ENCODE measurements at places on chromosomes 12 and 14.

- peak; percentile 76 for DNase-seq
Observed at GRCh38 chr12:13379531-13380188, 183.1 kb downstream of the EMP1 start.

DNA sequence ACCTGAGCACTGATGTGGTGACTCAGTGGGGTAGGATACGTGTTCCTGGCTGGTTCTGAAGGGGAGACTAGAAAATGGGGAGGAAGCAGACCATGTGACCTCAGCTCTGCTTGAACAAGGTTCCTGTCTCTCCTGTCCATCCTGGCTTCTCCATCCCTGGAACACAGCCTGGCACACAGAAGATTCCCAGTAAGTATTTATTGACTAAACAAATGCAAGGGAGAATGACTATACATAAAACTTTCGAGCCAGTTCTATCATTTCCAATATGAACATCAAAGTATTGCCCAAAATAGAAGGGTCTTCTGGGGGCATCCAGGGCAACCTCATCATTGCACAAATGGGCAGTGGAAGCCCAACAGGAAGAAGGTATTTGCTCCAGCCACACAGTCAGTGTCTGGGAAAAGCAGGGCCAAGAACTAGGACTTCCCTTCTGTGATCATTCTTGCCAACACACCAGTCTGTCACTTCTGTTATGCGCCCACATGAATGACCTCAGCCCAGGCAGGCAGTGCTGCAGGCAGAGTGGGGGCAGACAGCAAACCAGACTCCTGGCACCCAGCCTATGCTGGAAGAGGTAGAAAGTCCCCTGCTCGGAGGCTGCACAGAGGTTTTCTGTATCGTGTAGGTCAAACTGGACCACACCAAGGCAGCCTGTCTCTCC lies 5.6 kb upstream of the SERPINA9 start:
- no peak for DNase-seq

DNA sequence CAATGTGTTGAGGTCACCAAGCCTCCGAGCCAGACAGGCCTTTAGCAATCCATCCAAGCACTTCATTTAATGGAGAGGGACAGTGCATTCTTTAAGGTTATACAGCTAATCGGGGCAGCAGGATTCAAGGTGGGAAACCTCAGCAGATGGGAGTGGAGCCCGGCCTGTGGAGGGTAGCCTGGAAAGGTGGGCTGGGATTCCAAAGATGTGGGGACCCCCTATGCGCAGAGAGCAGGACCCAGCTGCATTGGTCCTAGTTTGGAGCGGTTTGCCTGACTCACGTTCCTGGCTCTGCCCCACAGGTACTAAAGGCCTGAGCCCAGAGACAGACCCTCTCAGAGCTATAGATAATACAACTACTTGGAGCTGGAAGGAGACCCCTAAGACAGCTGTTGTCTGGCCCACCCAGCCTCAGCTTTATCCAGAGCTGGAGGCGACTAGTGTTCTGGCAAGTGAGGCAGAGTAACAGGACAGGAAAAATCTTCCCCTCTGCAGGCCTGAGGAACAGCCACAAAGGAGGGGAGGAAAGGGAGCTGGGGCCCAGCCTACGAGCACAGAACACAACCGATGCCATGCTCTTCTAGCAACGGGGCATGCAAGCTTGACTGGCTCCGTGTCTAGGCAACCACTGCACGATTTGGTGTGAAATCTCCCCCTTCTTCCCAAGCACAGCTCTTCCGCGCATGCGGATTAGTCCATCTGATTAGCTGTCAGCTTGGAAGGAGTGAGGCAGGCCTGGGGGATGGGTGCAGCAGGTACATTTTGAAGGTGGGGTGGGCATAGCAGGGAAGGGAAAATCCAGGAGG lies 1.1 kb upstream of the MYH7 start:
- DNase-seq, result peak; percentile 98

GRCh38 chr14:21557084-21557901 lies 22.6 kb downstream of the OR10G3 start:
- DNase-seq, result peak; percentile 93

DNA sequence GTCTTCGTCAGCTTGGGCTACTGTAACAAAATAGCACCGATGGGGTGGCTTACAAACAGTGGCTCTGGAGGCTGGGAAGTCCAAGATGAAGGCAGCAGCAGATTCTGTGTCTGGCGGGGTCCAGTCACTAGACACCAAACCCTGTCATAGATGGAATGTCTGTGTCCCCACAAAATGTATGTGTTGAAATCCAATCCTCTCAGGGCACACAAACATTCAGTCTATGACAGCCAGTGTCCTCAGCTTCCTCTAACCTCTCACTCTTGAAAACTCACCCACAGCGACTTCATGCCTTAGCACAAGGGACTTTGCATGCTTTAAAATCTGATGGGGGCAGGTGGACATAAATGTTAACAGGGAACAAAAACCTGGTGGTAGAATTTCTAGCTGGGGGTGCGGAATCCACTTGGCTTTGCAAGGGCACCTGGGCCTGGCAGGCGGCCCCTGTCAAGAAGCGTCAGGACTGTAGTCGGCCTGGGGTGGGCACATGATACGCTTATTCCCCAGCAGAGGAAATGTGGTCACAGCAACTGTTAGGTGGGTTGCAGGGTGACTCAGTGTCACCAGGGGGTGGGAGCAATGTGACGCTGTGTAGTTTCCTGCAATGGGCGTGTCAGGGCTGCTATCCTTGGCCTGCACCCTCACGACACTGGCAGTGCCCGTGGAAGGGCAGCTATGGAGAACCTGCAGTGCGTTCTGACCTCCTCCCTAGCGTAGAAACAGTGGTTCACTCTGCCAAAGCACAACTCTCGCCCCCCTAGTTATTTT lies 17.7 kb downstream of the RIN3 start:
- no peak for DNase-seq

DNA sequence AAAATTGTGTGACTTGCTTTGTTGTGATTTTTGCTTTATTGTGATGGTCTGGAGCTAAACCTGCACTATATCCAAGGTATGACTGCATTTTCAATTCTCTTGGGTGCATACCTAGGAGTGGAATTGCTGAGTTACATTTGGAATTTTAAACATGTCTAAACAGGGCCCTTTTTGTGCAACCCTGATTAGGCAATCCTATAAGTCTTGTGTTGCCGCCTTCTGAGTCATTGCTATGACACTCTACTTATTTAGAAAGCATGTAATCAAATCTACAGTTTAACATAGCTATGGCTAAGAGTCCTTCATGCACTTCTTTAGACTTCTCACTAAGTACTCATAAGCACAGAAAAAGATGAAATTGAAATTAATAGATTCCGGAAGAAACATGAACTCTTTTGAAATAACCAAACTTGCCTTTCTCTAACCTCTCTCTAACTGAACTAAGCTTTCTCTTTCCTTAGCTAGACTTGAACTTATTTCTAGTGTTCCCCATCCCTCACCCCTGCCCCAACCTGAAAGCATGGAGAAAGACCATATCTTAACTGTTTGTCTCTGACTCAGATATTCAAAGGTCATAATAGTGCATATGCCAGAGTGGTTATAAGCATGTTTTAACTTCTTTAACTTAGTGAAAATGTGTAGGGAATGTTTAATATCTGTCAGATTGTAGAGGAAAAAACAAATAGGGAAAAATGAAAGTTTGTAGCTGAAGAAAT lies 203.0 kb downstream of the SNAPC1 start:
- no peak for DNase-seq

GRCh38 chr14:64614166-64614565 lies 64.4 kb downstream of the PPP1R36 start:
- DNase-seq, result no peak

GRCh38 chr12:13061377-13061776 lies 17.2 kb downstream of the FAM234B start:
- no peak for DNase-seq
